ENCODE measurements at places on chromosomes 4 and X. TPM values are rescaled to one million over a fixed set of nuclear protein-coding genes. Genes with fewer than 3 reads are reported as not detected.

Gene ATP11C
- 25.0 TPM for total RNA-seq

Gene NXF2B
- not detected for total RNA-seq

Gene PASD1
- total RNA-seq, result not detected

Gene DRD5
- not detected for total RNA-seq

Gene CDKL2
- 5.2 TPM for total RNA-seq
